ENCODE measurements at places on chromosomes 5 and 9.

DNA sequence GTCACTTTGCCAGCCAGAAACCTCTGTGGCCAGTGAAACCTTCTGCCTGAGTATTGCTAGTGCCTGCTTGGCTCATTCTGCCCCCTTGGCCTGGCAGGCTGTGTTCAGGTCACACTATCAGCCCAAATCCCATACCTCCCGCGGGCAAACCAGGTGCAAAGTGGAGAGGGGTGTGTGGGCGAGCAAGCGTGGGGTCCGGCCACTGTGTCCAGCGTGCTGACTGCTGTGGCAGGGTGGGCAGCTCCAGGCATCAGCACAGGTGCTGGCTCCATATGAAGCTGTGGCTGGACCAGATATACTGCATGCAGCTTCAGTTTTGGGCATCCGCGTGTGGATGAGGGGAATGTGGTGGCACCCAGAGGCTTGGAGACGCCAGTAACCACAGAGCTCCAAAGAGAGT lies 576.5 kb upstream of the EDIL3 start:
- no peak for DNase-seq

DNA sequence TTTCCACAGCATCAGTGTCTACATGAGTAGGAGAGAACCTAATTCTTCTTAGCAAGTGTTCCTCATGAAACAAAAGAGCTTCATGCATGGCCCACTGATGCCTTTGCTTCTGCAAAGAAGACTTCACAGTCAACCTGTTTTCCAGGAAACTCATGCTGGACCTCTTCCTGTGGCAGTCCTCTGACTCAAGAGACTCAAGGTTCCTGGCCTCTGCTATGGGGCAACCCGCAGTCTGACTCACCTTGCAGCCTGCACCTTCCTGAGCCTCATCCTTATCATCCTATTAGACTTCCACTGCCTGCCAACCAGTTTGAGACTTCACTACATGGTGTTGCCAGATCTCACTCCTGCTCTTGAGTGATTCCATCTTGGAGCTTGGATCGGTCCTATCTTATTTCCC lies 17.6 kb upstream of the AGGF1 start:
- DNase-seq = no peak

GRCh38 chr9:107929443-107929842 lies 439.9 kb upstream of the KLF4 start:
- no peak for DNase-seq

DNA sequence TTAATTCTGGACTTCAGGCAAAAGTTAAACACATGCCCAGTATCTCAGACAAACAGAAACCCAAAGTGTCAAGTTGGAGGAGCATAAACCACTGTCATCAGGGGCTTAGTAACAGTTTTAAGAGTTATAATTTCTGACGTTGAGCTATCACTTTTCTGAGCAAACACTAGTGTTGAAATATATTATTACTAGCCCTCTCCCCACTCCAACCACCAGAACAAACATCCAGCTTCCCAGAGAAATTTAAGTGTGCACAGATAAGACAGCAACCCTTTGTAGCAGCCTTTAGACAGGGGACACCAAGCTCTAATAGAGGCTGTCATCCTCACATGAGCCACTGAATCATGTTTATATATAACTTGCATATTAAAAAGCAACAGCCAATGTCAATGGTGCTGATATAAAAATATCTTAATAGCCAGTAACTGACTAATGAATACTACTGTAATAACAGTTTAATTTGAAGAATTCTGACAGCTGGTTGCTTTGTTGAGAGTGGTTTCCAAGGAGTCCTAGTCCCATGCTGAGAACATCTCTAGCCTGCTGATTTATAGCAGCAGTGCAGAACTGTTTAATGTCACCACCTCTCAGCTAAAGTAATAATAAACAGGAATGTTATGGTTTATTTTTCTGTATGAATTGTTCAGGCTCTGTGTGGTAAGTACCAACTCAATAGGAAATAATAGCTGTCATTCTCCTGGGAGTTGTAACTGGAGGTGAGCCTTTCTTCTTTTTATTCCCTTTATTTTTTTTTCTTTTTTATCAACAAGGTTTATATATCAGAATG lies 528.7 kb upstream of the ZNF608 start:
- DNase-seq = no peak

GRCh38 chr5:133892306-133892705 lies 76.1 kb downstream of the C5orf15 start:
- DNase-seq = no peak
